ENCODE measurements at places on chromosomes 6 and 20. TPM values are rescaled to one million over a fixed set of nuclear protein-coding genes. Genes with fewer than 3 reads are reported as not detected.

The C20orf141 gene
- not detected for total RNA-seq

GRCh38 chr20:58880441-58880840 is 27.9 kb downstream of the GNAS start:
- DNase-seq: no peak

DNA sequence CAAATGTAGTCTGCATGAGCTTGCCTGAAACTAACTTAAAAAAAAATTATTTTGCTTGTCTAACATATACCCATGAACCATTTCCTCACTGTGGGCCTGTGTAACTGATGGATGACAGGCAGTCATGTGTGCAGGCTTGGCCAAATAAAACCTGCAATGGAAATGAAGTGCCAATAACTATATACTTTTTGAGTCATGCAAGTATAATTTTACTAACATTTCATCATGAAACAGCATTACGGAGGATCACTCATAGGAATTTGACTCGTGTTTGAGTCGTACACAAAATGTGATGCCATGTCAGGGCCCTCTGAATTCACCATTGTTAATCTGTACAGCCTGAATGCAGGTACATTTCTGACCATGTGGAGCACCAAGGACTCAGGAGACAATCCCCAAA is 46.6 kb downstream of the HDDC2 start:
- no peak for DNase-seq

GRCh38 chr20:14896569-14896968 is 559.2 kb upstream of the FLRT3 start:
- no peak for DNase-seq

DNA sequence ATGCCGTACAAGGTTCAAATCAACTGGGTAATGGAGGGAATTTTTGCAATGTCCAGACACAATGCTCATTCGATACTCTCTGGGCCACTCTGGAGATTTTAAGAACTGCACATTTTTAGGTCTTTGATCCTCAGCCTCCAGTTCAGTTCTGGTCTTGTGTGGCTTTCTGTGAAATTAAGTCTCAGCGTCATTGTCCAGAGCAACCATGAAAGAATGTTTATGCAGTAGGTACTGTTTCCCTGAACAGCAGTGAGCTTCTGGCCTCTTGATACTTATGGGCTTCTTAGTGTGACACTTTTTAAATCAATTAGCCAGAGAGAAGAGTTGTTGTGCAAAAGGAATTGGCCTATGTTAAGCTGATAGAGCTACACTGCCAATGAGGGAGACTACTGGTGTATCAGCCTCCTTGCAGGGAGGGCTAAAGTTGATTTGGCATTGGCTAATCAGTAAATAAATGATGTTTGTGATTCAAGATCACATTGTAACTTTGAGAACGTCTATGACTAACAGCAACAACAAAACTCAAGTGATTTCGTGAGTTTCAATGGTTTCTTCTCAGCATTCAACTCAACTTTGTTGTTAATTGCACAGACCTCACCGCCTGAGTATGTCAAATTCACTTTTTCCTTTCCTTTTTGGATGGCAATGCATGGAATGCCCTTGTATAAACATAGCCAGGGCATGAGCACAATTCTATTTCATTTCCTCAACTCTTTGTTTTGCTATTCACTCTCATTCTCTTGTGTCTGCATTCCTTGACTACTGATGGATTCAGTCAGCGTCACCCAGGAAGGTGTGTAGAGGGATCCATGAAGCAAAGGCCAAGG is 85.1 kb downstream of the GJA1 start:
- DNase-seq: peak; percentile 83

DNA sequence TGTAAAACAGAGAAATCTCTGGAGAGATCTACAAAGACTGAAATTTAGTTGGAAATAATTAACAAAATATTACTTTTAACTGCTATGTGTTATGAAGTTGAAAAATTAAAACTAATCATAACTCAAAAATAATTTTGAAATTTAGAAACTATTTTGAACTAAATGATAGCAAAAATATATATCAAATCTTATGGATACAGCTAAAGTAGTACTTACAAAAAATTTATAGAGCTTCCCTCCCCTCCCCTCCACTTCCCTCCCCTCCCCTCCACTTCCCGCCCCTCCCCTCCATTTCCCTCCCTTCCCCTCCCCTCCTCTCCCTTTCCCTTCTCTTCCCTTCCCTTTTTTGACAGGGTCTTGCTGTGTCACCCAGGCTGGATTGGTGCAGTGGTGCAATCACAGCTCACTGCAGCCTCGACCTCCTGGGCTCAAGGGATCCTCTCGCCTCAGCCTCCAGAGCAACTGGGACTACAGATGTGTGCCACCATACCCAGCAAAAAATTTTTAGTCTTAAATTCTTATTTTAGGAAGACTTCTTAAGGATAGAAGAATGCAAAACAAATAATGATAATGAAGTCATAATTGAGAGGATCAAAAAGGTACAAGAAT is 87.2 kb upstream of the RGS17 start:
- DNase-seq: no peak

DNA sequence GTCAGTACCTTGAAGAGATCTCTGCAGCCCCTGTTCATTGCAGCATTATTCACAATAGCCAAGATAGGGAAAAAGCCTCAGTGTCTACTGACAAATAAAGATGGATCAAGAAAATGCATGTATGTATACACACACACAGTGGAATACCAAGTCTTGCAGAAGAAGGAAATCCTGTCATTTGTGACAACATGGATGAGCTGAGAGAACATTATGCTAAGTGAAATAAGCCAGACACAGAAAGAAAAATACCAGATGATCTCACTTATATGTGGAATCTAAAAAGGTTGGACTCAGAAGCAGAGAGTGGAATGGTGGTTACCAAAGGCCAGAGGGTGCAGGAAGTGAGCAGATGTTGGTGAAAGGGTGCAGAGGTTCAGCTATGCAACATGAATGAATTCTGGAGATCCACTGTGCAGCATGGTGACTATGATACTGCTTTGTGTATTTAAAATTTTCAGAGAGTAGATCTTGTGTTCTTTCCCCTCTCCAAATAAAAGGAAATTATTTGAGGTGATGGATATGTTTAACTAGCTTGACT is 11.0 kb upstream of the SLC22A1 start:
- DNase-seq: no peak

DNA sequence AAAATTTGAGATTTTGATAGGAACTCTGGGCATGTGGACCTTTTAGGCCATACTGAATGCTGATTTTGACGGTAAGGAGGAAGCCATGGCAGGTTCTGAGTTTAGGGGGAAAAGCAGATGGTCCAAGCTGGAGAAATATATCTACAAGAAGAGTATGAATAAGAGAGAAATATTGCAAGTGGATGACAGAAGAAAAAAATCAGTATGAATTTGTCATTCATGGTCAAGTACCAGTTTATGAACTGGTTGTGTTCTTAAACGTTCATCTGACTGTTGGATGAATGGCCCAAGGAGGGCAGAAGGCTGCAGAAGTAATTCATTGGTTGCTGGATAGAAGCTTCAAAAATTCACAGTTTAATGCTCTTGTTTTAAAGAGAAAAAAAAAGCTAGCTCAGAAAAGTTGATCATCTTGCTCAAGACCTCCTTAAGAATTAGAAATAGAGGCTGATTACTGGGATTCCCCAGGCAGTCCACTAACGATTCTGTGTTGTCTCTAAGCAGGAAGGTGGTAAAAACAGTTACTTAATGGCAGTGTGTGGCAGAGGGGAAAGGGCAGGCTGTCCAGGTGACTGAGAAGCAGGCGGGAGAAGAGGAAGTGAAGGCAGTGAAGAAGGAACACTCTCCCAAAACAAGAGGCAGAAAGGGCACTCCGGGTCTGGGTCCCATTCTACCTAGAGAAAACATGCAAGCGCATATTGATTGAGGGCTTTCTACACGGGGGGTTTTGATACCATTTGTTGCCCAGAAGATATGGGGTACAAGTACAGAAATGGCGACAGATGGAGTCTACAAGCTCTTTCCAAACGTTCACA is 2.0 kb upstream of the DUSP22 start:
- no peak for DNase-seq

The ZNF318 gene
- total RNA-seq: 8.0 TPM

GRCh38 chr6:36733300-36733699 is 35.7 kb downstream of the RAB44 start:
- DNase-seq: no peak

DNA sequence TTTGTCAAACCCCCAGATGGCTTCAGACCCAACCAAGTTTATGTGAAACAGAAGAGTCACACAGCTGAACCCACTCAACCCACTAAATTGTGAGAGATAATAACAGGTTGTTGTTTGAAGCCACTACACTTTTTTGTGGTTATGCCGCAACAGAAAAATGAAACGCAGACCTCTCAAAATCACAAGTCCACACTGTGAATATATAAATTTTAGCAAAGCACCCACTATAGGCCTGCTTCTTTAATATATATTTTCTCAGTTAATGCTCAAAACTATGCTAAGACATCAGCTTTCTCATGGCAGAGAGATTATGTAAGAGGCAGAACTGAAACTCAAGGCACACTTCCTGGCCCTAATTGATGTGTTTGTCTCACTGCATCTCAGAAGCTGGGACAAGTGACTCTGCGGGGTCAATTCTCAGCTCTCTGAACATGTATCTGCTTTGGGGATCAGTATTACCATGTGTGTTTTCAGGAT is 27.7 kb downstream of the MAP3K5 start:
- DNase-seq: no peak

DNA sequence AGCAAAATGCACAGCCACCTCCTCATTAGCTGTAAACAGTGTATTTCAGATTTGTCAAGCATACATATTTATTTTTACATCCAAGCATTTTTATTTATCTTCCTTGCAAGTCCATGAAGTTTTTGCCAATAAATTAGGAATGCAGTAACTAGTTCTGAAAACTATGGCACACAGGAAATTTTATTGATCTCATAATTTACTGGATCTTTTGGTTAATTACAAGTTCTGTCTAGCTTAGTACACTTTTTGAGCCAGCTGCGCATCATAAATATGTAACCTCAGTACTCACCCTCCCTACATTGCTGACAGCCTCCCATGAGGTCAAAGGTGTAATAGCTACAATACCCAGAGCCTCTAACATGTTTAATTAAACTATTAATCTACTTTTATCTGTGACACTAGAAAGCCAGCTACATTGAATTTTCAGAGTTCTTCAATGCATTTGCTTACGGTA is 898.2 kb downstream of the KIF16B start:
- DNase-seq: no peak

The ZC2HC1B gene
- total RNA-seq: not detected

- DNase-seq: no peak
Measured at GRCh38 chr20:13291157-13291556, 70.1 kb downstream of the ISM1 start.

The BNIP5 gene
- not detected for total RNA-seq

- no peak for DNase-seq
Measured at GRCh38 chr6:103870970-103871369, 988.7 kb downstream of the HACE1 start.

- peak; percentile 24 for DNase-seq
Measured at GRCh38 chr6:37868447-37868825, 48.9 kb downstream of the ZFAND3 start.

DNA sequence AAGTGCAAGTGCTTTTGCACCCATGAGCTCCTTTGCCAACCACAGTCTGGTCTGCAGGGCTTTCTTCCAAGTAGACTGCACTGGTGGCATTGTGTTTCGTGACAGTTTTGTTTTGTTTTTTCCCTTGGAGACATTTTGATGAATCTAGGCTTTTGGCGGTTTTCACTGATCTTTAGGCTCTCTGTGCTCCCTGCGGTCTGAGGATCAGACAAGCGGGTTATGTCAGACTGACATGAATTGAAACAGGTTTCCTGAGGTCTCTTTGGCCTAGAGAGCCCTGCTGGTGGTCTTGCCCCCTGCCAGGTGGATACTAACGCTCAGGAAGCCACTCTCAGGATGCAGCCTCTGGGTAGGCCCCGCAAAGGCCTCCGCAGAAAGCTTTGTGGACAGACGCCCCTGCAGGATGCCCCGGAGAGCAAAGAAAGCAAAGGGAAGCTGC is 555.4 kb upstream of the AGPAT4 start:
- DNase-seq: no peak

DNA sequence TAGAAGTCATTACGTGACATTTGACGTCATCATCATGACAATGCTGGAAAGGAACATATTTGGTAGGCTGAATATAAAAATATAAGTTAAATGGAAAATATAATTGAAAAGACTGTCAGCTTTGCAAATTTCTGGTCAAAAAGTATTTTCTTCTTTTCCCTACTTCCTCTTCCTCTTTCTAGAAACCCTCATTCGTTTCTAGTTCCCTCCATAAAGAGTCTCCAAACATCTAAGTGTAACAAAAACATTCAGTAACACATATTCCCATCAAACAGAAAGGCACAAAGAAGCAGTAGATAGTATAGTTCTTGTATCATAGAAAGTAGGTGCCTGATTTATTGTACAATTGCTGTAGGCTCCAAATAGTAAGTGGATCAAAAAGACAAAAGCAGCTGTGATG is 150.8 kb upstream of the FAM83B start:
- DNase-seq: no peak

DNA sequence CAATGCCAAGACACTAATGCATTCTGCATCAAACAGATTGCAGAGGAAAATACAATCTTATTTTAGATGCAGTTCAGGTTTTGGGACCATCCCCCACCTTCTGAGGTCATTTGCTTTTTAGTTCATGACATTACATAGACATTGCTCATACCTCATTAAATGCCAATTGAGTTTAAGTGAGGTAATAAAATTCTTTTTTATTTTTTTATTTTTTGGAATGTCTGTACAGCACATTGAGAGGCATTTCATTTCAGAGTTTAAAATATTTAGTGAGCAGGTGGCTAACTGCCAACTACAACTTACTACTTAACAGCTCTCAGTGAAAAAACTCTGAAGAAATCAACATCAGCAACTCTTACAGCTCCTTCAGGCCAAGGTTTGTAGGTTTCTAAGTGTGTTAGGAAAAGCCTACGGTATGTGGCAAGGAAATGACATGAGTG is 482.2 kb upstream of the RNF217 start:
- no peak for DNase-seq

- DNase-seq: no peak
Measured at GRCh38 chr6:121544691-121545090, 109.2 kb downstream of the GJA1 start.

- DNase-seq: peak; percentile 96
Measured at GRCh38 chr6:158481690-158482473, 78.0 kb upstream of the TMEM181 start.

DNA sequence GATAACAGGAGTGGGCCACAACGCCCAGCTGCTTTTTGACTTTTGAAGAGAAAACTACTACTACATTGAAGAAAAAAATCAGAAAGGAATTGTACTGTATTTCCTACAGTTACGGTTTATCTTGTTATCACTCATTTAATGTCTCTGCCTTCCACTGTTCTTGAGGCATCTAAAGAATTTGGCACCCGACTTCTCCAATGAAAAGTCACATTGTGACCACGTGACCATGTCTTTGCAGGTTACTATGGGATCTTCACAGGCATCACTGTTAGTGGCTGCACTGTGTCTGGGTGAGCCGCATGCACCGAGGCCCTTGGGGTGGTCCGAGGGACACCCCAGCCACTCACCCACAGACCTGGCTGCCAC is 26.8 kb downstream of the RRBP1 start:
- DNase-seq: no peak

DNA sequence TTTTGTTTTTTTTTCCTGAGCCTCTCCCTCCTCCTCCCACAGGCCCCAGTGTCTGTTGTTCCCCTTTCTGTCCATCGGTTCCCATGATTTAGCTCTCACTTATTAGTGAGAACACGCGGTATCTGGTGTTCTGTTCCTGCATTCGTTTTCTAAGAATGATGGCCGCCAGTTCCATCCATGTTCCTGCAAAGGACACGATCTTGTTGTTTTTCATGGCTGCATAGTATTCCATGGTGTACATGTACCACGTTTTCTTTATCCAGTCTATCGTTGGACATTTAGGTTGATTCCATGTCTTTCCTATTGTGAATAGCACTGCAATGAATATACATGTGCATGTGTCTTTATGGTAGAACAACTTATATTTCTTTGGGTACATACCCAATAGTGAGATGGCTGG is 105.6 kb upstream of the NUP153 start:
- no peak for DNase-seq

All from RPMI7951 (cell line).